ENCODE measurements at places on chromosomes 3 and 15.

GRCh38 chr15:64997745-64998375 lies 8.1 kb upstream of the SPG21 start:
- no peak for DNase-seq

- no peak for DNase-seq
Observed at GRCh38 chr3:41507336-41508062, 308.2 kb downstream of the CTNNB1 start.

GRCh38 chr15:63114465-63114864 lies 7.2 kb upstream of the LACTB start:
- no peak for DNase-seq

GRCh38 chr15:91537856-91538255 lies 315.7 kb upstream of the SLCO3A1 start:
- DNase-seq, result no peak

GRCh38 chr15:48225771-48226170 lies 19.7 kb downstream of the SLC12A1 start:
- no peak for DNase-seq

GRCh38 chr3:149016669-149017541 lies 25.6 kb downstream of the GYG1 start:
- DNase-seq, result no peak
